ENCODE measurements at places on chromosomes 13 and 19. TPM values are rescaled to one million over a fixed set of nuclear protein-coding genes. Genes with fewer than 3 reads are reported as not detected.

GRCh38 chr13:97448503-97449251, 14.7 kb downstream of the RAP2A start:
- no peak for DNase-seq

- DNase-seq, result no peak
Measured at GRCh38 chr19:13872695-13873389, 4.1 kb upstream of the NANOS3 start.

Gene ZNF728
- not detected for total RNA-seq

GRCh38 chr19:49533551-49534488, 6.0 kb downstream of the RCN3 start:
- peak; percentile 83 for DNase-seq

Gene PRODH2
- total RNA-seq, result not detected

- peak; percentile 57 for DNase-seq
Measured at GRCh38 chr19:15264061-15264932, 32.0 kb upstream of the EPHX3 start.
